IMR-90 (cell line): ENCODE measurements at places on chromosomes 1 and 21. TPM values are rescaled to one million over a fixed set of nuclear protein-coding genes. Genes with fewer than 3 reads are reported as not detected.

- DNase-seq = no peak
These were observed 2.3 kb downstream of the ZMYM4 start for GRCh38 chr1:35270836-35271235.

GRCh38 chr1:193070386-193070753, 11.0 kb downstream of the RO60 start:
- no peak for DNase-seq

GRCh38 chr1:145937436-145937835, 10.2 kb upstream of the RBM8A start:
- no peak for DNase-seq

DNA sequence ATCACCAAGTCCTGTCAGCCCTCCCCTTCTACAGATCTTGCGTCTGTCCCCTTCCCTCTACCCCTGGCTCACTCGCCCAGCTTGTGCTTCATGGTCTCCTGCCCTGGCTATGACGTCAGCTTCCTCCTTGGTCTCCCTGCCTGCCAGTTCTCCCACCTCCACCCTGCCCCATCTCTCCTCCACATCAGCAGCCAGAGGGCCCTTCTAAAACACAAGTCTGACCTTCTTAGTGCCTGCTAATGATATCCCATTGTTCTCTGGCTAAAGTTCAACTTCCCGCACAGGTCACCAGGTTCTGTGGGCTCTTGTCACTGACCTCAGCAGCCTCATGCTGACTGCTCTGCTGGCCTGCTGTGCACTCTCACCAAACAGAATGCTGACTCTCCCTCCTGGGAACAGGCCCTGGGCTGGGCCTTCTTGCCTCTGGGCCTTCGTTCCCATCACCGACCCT, 24.7 kb upstream of the MYCL start:
- DNase-seq = peak; percentile 40

GRCh38 chr1:35506960-35507912, 50.0 kb downstream of the KIAA0319L start:
- DNase-seq = no peak

- DNase-seq = no peak
These were observed 112.2 kb downstream of the ITSN1 start for GRCh38 chr21:33754481-33754880.

DNA sequence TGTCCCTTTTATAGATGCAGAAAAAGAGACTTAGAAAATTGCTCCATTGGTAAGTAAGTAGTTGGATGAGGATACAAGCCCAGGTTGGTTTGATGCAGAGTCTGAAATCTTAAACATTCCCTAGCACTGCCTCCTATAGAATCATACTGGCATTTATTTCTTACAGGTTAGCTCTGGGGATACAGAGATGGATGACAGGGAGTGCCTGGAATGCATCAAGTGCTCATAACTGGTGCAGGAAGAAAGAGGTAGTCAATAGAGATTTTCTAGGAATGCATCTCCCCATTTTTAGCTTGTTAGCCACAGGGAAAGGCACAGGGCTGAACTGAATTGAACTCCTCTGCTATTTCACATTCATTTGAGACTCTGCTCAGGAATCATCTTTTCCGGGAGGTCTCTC, 269.0 kb upstream of the USP24 start:
- DNase-seq = peak; percentile 19

GRCh38 chr21:26777166-26777565, 68.0 kb downstream of the ADAMTS1 start:
- DNase-seq = peak; percentile 31

- peak; percentile 47 for DNase-seq
These were observed 22.5 kb downstream of the CHD5 start for GRCh38 chr1:6157528-6158174.

GRCh38 chr1:232282498-232282897, 347.4 kb downstream of the SIPA1L2 start:
- DNase-seq = no peak

- DNase-seq = peak; percentile 5
These were observed 51.7 kb downstream of the WNT9A start for GRCh38 chr1:227895828-227896685.

DNA sequence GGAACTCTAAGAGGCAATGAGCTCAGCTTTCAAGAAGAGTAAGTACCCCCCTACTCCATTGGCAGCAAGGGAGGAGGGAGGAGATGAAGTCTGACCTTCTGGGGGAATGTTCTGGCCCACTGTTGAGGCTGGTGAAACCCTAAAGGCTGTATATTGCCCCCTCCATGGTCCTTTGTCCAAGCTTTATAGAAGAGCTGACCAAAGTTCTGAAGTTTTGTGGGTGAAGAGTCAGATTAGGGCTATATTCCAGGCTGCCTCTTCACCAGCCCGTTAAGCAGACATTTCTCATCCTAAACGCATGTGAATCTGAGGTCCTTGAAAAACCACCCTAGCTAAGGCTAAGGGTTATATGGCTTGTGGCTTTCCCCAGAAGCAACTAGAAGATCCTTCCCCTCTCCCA, 1.4 kb downstream of the C1orf94 start:
- no peak for DNase-seq

GRCh38 chr1:220700556-220701179, 10.5 kb downstream of the C1orf115 start:
- no peak for DNase-seq

DNA sequence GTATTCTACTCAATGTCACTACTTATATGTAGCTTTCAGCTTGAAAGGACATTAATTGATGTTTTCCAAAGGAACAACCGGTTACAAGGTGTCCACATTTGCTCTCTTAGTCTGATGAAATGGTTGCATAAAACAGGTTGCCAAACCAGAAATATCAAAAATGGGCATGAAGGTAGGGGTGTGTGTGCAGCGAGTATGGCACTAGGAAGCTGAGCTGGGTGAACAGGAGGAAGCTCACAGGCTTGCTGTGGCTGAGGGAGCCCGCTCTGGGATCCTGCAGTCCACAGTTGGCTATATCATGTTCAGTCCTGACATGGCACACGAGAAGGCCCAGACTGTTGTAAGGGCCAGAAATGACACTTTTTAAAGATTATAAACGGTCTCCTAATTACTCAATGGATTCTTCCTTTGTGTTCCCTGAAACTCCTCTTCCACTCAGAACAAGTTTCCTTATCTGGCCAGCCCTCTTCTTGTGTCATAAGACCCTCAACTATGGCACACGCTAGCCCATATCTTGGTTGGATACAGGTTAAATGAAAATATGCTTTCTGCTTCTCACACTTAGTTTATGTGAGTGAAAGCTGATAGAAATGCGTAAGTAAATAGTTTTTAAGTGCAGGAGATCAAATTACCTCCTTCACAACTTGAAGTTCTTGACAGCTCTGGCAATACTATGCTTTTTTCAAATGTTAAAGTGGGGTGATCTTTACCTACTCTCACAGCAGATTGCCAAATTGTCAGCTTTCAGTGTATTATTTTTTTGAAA, 201.5 kb downstream of the LMO4 start:
- no peak for DNase-seq

DNA sequence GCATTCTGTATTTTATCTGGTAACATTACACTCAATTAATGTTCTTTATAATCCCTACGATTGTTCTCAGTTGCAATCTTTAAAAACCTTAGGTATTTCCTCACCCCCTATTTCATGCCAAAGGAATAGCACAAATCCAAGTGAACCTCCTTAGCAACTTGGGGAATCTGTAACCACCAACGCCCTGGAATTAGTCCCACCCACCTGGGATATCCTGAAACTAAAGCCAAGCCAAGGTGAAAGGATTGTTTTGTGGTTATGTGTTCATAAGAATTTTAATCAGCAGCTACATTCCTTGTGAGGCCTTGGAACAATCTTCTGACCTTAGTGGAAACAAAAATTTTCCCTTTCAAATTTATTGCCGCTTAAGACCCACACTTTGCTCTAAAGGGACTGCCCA, 908.7 kb downstream of the TTLL7 start:
- DNase-seq = no peak

GRCh38 chr1:184828369-184828717, 73.7 kb upstream of the EDEM3 start:
- DNase-seq = no peak

DNA sequence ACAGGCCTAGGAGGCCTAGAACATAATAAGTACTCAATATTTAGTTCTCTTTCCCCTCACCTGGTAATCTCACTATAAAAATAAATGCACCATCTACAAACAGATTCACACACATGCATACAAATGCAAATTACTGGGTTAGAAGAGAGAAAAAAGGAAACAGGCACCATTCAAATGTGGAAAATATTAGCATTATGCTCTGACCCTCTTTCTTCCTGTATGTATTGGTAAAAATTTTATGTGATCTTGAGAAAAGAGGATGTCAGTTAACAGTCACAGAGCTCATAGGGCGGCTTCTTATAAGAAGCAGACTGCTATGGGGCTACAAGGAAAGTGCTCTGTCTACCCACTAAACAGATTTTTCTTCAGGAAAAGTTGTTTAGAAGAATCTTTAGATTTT, 565.4 kb downstream of the LMO4 start:
- no peak for DNase-seq

DNA sequence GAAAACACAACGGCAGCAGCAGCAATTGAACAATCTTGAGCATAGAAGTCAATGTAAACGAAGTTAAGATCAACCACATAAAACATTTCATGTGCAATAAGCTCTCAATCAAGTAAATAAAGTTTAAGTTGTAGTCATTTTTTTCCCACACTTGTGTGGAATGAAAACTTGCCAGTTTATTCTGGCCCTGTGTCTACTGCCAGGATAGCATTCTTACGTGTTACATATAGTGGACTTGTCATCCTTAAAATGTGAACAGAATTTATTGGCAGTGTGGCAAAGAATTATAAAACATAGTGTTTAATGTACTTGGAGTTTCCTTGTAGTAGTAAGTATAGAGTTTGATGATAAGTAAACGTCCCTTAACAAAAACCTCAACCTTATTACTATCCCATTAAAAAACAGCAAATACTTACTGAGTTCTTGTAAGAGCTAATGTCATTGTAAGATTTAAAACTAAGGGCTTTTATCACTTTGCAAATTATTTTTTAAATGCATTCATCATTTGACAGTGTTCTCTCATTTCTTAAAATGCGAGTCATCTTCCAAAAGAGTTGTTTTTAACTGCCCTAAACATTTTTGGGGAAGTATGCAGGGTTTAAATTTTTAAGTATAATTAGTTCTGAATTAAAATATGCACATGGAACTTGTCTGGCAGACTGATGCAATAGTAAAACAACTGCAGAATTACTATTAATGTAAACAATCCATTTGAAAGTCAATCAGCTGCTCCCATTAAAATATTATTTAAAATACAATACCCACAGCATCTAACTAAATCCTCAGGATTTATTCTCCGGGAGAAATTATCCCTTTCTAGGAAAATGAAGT, 7.9 kb downstream of the COX20 start:
- peak; percentile 42 for DNase-seq

- DNase-seq = no peak
These were observed 8.7 kb downstream of the CSF1 start for GRCh38 chr1:109919303-109919702.

GRCh38 chr1:99764439-99764838, 2.0 kb downstream of the FRRS1 start:
- no peak for DNase-seq

DNA sequence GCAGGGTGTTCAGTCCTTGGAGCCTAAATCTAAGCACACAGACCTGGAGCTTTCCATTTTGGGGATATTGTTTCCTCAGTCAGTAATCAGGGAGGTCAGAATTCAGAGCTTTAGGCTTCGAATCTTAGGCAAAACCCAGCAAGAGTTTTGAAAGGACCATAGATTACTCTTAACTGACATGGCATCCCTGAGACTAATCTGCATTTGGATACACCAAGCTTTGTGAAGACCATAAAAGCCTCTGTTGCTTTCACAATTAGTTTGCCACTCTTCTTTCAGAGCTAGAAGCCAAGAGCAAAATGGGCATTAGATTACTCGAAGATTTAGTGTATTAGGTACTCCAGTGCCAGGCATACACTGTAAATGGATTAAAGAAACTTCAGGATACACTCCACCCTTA, 131.8 kb upstream of the GREM2 start:
- no peak for DNase-seq

DNA sequence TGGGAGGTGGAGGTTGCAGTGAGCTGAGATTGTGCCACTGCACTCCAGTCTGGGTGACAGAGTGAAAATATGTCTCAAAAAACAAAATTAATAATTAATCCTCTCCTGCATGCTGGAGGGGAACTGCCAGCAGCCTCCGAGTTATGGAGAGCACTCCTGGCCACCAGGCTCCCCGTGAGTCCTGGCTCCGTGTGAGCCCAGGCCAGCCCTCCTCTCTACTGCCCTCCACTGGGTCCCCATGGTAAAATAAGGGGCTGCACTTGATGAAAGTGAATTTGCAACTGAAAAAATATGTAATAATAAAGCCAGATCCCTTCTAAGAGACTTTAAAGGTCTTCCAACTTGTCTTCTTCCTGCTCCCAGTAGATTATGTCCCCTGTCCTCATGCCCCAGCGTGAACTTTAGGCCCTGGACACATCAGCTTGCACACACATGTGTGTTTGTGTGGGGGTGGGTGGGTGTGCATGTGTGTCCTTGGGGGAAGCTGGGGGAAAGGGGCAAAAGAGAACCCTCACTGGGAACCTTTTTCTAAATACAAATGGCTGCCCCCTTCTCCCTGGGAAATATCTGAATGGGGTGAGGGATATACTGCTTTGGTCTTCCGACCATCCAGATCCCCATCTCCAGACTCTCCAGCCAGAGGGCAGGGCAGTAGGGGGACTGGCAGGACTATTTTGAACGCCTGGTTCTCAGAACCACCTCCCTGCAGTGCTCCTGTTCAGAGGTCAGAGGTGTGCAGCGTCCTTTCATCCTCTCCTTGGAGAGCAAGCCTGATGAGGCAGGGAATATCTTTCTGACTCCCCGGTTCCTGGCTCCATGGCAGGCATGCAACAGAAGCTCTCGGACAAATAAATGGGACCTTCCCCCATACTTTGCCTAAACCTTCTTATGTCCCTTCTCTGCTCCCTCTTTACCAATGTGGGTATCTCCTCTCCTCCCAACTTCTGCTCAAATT, 26.2 kb downstream of the NEK2 start:
- peak; percentile 35 for DNase-seq

GRCh38 chr1:94501935-94502334, 39.6 kb downstream of the F3 start:
- no peak for DNase-seq

GRCh38 chr21:16330082-16330907, 600.5 kb downstream of the USP25 start:
- DNase-seq = peak; percentile 75

The SAMD11 gene
- 5.9 and 6.9 TPM in 2 replicates for total RNA-seq

The CCNL2 gene
- total RNA-seq = 53.9 and 61.1 TPM in 2 replicates

The ZBTB8A gene
- total RNA-seq = 6.1 and 7.5 TPM in 2 replicates

The DMBX1 gene
- not detected in 2 replicates for total RNA-seq

The GPR37L1 gene
- not detected in 2 replicates for total RNA-seq

The ADAM30 gene
- not detected in 2 replicates for total RNA-seq

The CD2 gene
- not detected in 2 replicates for total RNA-seq

The PHLDA3 gene
- 41.6 and 44.2 TPM in 2 replicates for total RNA-seq

The SETD4 gene
- total RNA-seq = 7.5 and 9.5 TPM in 2 replicates

The GNG4 gene
- total RNA-seq = 0.18 and 0.28 TPM in 2 replicates

The RGS8 gene
- total RNA-seq = not detected in 2 replicates

The SLC44A3 gene
- total RNA-seq = 0.54 and 0.56 TPM in 2 replicates

The HTR1D gene
- under 0.01 and 0.18 TPM in 2 replicates for total RNA-seq

The TSACC gene
- not detected in 2 replicates for total RNA-seq

The KRTAP7-1 gene
- not detected in 2 replicates for total RNA-seq

The CDC42BPA gene
- 27.8 and 36.4 TPM in 2 replicates for total RNA-seq
